ENCODE measurements at places on chromosomes 7 and 10. TPM values are rescaled to one million over a fixed set of nuclear protein-coding genes. Genes with fewer than 3 reads are reported as not detected.

Gene LIPK
- total RNA-seq = not detected

Gene C10orf105
- total RNA-seq = not detected

Gene RARRES2
- total RNA-seq = 48.7 TPM

Gene OPALIN
- not detected for total RNA-seq

Gene CALML5
- not detected for total RNA-seq

Gene ZNF117
- 7.9 TPM for total RNA-seq

Gene VWA2
- not detected for total RNA-seq

Gene ANKIB1
- 47.1 TPM for total RNA-seq

Gene YWHAG
- total RNA-seq = 151 TPM

Gene CCDC172
- not detected for total RNA-seq

Gene SLC25A28
- total RNA-seq = 17.4 TPM

Gene OPN1SW
- total RNA-seq = not detected

Gene AKR1C2
- total RNA-seq = 50.4 TPM

Gene C7orf25
- 29.2 TPM for total RNA-seq

Gene SFMBT2
- 0.57 TPM for total RNA-seq

Gene EGR2
- 0.09 TPM for total RNA-seq

Gene TSPAN13
- 2.8 TPM for total RNA-seq

Gene CPA5
- total RNA-seq = 1.0 TPM

Gene UTF1
- total RNA-seq = not detected

Gene ITGB8
- total RNA-seq = 17.8 TPM

Gene ADD3
- 44.9 TPM for total RNA-seq

Gene MUC12
- total RNA-seq = not detected

Gene ADAM22
- total RNA-seq = 3.1 TPM

Gene RBP4
- total RNA-seq = not detected

Gene TMEM26
- total RNA-seq = not detected

Gene OR2A1
- total RNA-seq = not detected

Gene PHKG1
- total RNA-seq = not detected

Gene UPP1
- total RNA-seq = 13.3 TPM

Gene CHRM2
- total RNA-seq = not detected

Gene MMRN2
- total RNA-seq = not detected

Gene ACHE
- total RNA-seq = 1.5 TPM

Gene DRGX
- not detected for total RNA-seq

Gene SEMA3A
- total RNA-seq = 11.6 TPM

Gene ADAM12
- 7.1 TPM for total RNA-seq

Gene RAMP3
- not detected for total RNA-seq

Gene DNAH11
- 6.2 TPM for total RNA-seq

Gene SUN3
- 7.9 TPM for total RNA-seq

Gene MRLN
- total RNA-seq = not detected

Gene ZNF488
- 2.6 TPM for total RNA-seq

Gene VPS50
- 54.3 TPM for total RNA-seq

Gene H2BK1
- not detected for total RNA-seq

Gene RBP3
- total RNA-seq = not detected

Gene DCLRE1A
- 18.1 TPM for total RNA-seq

Measured in A172 (cell line).